ENCODE measurements at places on chromosomes 13 and 19.
A peak's percentile ranks its signal among the peaks of the same experiment; 100 is the strongest.

- no peak for DNase-seq
Observed at GRCh38 chr19:14019100-14019499, 8.8 kb upstream of the RLN3 start.

DNA sequence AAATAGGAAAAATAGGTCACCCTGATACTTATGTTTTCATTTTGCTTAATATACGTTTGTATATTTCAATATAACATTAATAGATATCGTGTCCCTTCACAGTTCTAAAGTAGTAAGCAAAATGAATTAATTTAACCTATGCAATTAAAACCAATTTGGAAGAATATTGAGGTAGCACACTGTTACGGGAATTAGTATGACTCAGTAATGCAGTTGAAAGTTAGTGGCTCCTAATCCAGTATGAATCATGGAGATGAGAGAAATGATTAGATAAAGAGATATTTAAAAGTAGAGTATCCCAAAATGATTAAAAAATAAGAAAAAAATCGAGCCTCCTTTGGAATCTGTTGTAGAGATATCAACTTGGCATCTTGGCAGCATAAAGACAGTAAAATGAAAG, 177.0 kb upstream of the SLITRK6 start:
- DNase-seq = no peak

- DNase-seq = peak; percentile 64
Observed at GRCh38 chr13:106685143-106685542, 117.2 kb upstream of the ARGLU1 start.

DNA sequence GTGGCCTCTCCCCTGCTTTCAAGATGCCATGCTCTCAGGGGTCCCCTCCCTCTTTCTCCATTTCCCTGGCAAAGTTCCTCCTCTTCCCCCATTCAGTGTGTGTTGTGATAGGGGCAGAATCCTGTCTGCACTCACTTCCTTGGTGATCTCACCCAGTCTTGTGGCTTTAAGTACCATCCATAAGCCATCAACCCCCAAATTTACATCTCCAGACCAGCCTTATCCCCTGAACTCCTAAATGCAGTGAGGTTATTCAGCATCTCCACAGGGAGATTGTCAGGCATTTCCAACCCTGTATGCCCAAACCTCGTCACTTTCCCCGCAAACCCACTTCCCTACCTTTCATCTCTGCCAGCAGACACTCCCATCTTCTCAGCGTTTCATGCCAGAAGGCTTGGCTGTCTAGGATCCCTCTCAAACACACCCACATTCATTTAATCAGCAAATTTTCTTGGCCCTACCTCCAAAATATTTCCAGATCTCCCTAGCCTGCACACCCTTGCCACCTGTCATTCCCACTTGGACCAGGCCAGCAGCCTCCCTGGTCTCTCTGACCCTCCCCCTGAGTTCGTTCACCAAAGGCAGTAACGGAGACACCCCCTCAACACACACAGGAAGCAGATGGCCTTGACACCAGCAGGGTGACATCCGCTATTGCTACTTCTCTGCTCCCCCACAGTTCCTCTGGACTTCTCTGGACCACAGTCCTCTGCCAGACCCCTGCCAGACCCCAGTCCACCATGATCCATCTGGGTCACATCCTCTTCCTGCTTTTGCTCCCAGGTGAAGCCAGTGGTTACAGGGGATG, at the start of gene HCST:
Gene HCST, plus strand, starts transcription at position 676 of the 808 bp plus-strand sequence. Its CDS starts 65 bp downstream, at position 741.
- no peak for DNase-seq

DNA sequence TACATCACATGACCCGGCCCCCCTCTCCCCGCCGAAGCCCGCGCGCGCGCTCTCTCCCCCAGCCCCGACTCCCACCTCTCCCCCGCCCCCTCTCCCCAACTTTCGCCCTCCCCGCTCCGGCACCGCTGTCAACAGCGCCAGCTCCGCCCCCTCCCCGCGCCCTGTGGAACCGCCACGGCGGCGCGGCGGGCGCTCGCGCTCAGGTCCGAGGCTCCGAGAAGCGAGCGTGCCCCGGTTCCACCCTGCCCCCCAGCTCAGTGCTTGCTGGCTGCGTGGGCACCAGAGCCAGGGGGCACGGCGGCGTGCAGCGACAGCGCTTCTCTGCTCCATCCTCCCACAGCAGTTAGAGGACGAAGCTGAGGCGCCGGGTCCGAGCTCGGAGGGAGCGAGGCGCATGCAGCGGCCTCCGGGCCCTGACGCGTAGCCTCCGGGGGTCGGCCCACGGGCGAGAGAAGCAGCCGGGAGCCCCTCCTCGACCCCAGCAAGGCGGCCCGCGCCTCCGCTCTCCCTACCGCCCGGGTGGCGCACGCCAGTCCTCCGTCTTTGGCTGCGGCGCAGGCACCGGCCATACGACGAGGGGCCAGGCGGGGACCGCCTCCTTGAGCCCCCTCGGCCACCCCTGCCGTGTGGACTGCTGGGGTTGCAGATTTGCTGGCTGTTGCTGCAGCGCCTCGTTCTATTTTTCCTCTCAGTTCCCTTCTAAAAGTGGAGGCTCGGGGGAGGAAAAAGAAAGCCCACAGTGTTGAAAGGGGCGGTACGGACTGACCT, 109.5 kb downstream of the KCNRG start:
- DNase-seq = peak; percentile 93

GRCh38 chr13:77213644-77214043, 113.2 kb downstream of the MYCBP2 start:
- DNase-seq = no peak

DNA sequence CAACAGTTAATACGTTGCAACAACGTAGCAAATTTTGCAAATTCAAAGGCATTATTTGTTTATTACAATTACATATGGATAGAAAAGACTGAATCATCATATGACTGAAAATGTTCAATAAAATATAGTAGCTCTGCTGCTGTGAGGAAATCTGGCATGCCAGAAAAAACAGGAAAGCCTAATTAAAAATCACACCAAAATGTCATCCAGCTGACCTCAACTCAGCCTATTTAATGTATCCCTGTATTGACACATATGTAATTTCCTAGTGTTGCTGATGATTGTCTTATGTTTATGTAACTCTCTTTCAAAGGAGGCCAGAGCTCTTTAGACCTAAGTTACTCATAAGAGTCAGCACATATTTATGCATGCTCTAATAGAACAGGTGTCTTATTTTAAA, 495.0 kb downstream of the PCDH17 start:
- DNase-seq = no peak

- no peak for DNase-seq
Observed at GRCh38 chr13:52615812-52616211, 26.4 kb upstream of the HNRNPA1L2 start.

DNA sequence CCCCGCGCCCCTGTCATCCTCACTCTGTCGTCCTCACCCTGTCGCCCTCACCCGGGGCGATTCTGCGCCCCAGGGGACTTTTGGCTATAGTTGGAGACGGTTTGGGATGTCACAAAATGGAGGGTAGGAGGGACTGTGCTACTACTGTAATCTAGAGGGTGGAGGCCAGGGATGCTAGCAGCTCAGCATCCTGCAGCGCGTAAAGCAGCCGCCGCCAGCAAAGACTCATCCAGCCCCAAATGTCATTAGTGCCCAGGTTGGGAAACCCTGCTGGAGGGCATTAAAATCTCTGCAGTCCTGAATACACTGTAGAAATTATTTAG, 362 bp downstream of the ZNF557 start:
- DNase-seq = no peak

- DNase-seq = no peak
Observed at GRCh38 chr19:51927859-51928258, 587 bp downstream of the ZNF613 start.

DNA sequence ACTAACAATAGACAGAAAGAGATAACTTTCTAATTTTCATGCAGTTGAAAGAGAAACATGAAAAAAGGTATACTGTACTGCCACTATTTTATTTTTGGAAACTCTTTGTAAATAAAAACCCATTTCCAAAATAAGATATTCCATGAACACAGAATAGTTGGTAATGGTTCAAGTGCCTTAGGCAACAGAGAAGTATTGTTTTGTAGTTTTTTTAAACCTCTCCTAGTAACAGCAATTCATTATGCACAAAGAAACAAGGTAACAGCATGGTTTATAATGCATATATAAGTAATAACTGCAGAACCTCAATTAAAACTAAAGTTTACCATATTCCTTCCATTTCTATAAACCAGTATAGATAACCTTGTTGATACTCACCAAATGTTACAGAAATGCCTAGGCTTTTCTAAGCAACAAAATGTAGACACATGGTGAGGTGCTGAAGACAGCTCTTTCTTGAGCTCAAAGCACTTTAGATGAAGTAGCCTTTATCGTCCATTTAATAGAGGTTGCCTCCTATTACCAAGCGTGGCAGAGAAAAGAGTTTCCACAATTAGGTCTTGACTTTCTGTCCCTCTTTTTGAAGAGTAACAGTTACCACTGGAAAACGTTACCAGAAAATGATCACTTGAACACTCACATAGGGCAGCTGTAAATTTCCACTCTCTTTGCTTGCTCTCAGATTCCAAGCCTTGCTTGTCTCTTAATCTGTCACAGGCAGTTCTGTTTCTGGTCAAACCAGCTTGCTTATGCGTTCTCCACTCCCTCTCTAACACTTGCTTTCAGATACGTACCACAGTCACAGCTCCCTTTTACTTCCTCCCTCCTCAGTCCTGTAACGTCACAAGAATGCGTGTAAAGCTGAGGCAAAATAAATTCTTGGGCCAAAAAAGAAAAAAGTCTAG, 42.9 kb downstream of the CAB39L start:
- no peak for DNase-seq

DNA sequence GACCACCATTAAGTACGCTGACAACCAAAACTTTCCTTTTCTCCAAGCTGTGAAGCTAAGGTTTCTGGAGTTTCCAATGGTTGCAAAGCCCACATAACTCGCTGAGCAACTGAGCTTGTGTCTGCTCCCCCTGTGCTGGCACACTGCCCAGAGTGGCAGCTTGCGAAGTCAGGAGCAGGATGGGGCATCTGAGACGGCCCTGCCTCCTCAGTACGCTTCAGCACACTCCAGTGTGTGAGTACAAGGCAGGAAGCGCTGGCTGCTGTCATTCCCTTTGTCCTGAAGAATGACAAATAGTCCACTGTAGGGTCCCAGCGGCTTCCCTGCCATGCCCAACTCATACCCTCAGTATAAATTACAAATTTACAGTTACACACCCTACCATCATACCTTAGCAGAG, 51.5 kb downstream of the SKA3 start:
- DNase-seq = peak; percentile 60

DNA sequence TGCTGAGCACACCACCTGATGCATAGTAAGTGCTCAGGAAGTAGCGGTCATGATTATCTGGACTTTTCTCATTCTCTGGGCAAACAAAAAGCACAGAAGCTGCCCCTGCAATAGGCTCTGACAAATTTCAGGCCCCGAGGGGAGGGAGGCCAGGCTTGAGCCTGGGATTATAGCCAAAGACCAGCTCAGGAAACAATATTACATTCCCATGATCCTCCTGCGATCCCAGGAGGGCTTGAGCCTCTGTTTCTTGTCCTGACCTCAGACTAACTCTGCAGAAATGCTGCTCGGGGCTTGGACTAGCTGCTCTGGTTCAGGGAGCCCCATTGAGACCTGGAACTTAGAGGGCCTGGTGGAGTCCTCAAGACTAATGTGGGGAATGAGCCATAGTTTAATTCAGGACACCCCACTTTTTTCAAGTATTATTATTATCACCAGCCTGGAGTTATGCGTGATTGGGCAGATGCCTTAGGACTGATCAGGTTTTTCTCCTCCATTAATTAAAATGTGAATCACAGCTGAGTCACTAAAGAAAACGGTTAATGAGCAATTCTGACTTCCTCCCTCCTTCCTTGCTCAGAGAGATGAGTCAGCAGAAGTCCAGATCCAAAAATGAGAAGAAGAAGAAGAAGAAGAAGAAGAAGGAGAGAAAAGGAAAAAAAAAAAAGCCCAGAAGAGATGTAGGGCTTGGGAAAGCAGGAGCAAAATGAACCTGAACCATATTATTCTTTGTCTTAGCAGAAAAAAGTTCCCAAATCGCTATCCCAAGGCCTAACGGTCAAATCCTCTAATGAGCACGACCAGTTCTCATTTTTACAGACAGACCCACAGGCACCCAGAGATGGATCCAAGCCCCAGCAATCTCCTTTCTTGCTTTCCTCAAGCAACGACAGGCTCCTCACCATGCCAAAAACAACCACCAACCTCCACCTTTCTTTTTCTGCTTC, 107.2 kb downstream of the CACNA1A start:
- DNase-seq = no peak

- no peak for DNase-seq
Observed at GRCh38 chr13:51291341-51291740, 48.1 kb upstream of the SERPINE3 start.

- no peak for DNase-seq
Observed at GRCh38 chr19:35146746-35147459, 3.8 kb downstream of the FXYD7 start.

- DNase-seq = peak; percentile 88
Observed at GRCh38 chr19:35899547-35900214, 659 bp downstream of the NFKBID start.

- DNase-seq = no peak
Observed at GRCh38 chr13:52366291-52366690, 39.7 kb downstream of the THSD1 start.

GRCh38 chr19:10884274-10884673, 12.9 kb downstream of the CARM1 start:
- no peak for DNase-seq

- peak; percentile 65 for DNase-seq
Observed at GRCh38 chr19:5967994-5968430, 9.9 kb downstream of the RANBP3 start.

GRCh38 chr19:932648-933552, 7.1 kb downstream of the ARID3A start:
- peak; percentile 44 for DNase-seq

DNA sequence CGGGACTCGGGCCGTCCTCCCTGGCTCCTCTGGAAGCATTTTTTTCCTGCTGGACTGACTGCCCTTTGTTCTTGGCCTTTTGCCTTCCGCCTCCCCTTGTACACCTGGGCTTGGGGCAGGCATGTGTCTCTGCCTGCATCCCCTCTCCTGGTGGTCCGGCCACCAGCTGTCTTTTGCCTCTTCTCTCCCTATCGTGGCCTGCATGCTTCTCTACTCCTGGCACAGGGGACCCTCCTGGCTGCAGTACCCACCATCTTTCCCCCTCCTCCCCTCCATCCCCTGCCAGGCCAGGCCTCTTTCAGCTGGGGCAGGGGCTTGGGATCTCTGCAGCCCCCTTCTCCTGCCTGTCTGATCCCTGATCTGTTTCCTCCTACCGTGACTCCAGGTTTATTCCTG, 12.1 kb downstream of the WTIP start:
- no peak for DNase-seq

DNA sequence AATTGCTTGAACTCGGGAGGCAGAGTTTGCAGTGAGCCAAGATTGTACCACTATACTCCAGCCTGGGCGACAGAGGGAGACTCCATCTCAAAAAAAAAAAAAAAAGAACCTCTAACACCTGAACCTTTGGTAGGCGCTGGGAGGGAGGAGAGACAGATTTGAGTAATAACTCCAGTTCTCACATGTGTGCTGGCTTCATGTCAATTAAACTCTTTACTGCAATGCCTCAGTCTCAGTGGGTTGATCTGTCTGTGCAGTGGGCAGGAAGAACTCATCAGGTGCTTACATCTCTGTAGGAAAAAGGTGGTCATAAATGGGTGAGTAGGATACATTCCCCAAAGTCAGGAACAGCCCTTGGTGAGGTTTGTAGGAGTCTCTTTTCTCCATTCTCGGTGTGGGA, 85.1 kb upstream of the ABCC4 start:
- no peak for DNase-seq

- DNase-seq = no peak
Observed at GRCh38 chr13:99691552-99691951, 190.3 kb downstream of the TM9SF2 start.

- DNase-seq = no peak
Observed at GRCh38 chr13:108855737-108856387, 226.5 kb downstream of the MYO16 start.

Data from retina (tissue), 1 donor.